ENCODE measurements at places on chromosomes 2 and 18. TPM values are rescaled to one million over a fixed set of nuclear protein-coding genes. Genes with fewer than 3 reads are reported as not detected.

DNA sequence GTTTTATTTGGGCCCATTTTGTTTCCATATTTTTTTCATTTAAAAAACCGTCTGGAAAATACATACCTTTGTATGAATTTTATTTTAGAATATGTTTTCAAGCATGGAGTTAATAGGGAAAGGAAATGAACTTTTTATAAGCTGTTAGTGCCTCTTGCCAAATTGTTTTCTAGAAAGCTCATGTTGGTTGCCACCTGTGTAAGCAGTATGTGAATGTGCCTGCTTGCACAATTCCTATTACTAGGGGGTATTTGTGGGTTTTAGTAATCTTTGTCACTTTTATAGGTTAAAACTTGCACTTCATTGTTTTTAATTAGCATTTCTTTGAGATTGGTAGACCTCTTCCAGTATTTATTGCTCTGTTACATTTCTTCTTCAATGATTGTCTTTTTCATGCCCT, 107.3 kb downstream of the TANC1 start:
- no peak overlapping the region for H3K4me3 ChIP-seq
- DNase-seq, result no peak
- no peaks in the 10 kb centered on the region for H3K36me3 ChIP-seq
- no peaks in the 10 kb centered on the region for H3K27me3 ChIP-seq
- H3K4me1 ChIP-seq, result no peaks in the 10 kb centered on the region
- no peak overlapping the region for H3K27ac ChIP-seq

The SERPINB10 gene
- total RNA-seq, result not detected

GRCh38 chr2:150141226-150142001, 346.1 kb downstream of the RND3 start:
- peaks cover under 1% of the 10 kb centered on the region for H3K36me3 ChIP-seq
- no peaks in the 10 kb centered on the region for H3K27me3 ChIP-seq
- no peak for DNase-seq
- no peak overlapping the region for H3K27ac ChIP-seq
- H3K4me1 ChIP-seq, result no peaks in the 10 kb centered on the region

- H3K27ac ChIP-seq, result no peak overlapping the region
- H3K4me3 ChIP-seq, result no peak overlapping the region
- peaks cover 5% of the 10 kb centered on the region for H3K27me3 ChIP-seq
- no peaks in the 10 kb centered on the region for H3K36me3 ChIP-seq
These were observed 118.6 kb downstream of the LOXHD1 start for GRCh38 chr18:46538376-46538775.

The SERPINB11 gene
- total RNA-seq, result not detected

DNA sequence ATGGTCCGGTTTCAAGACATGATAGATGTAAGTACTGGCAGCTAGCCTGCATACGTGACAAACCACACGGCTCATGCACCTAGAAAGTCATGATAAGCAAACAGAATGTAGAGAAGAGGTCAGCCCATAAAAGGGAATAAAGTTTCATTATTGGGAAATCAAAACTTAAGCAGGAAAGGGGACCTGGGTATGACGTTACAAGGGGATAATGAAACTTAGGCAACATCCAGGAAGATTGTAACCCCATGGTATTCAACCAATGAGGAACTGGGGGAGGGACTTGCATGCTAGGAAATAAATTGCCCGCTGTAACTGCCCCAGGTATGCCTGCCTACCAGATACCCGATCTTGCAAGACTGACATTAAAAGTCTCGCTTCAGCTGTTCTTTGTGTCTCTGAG, 1679.0 kb downstream of the SUCLG1 start:
- H3K4me1 ChIP-seq, result no peaks in the 10 kb centered on the region
- no peak overlapping the region for H3K27ac ChIP-seq
- DNase-seq, result no peak
- H3K27me3 ChIP-seq, result no peaks in the 10 kb centered on the region

The ACKR3 gene
- 6.1 TPM for total RNA-seq

DNA sequence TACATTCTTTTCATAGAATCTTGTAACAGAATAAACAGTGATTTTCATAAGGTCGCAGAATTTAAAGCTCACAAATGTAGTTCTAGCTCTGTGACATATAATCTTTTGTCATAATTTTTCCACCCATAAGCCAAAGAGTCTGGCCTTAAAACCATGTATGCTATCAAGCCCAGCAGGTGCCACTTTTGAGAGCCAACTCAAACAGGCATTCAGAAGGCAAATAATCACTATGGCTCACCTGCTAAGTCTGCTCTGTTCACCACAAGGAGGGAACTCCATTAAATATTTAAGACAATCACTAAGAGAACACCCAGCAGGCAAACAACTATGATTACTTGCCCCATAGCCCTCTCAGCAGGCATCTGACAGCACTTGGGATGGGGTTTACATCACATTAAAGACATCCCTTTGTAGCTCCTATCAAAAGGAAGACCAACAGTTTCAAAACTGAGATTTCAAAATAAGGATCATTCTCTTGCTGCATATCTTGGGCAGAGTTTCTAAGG, 241.6 kb downstream of the PDE11A start:
- no peaks in the 10 kb centered on the region for H3K4me1 ChIP-seq
- H3K27me3 ChIP-seq, result peaks cover 3% of the 10 kb centered on the region
- DNase-seq, result no peak
- no peak overlapping the region for H3K4me3 ChIP-seq
- H3K36me3 ChIP-seq, result no peaks in the 10 kb centered on the region
- H3K27ac ChIP-seq, result no peak overlapping the region

The ZNF385B gene
- total RNA-seq, result not detected

- peaks cover 1% of the 10 kb centered on the region for H3K27me3 ChIP-seq
- no peak overlapping the region for H3K4me3 ChIP-seq
These were observed 835.0 kb upstream of the FANCL start for GRCh38 chr2:59076079-59076619.

The PCARE gene
- total RNA-seq, result not detected

The NTSR2 gene
- total RNA-seq, result not detected

Data from naive thymus-derived CD8-positive, alpha-beta T cell (primary cell).